Stomach (tissue), 19 donors: ENCODE measurements at places on chromosomes 7 and 10. TPM values are rescaled to one million over a fixed set of nuclear protein-coding genes. Genes with fewer than 3 reads are reported as not detected.
A peak's percentile ranks its signal among the peaks of the same experiment; 100 is the strongest.

- H3K36me3 ChIP-seq = peaks cover 59% of the 10 kb centered on the region
- DNase-seq = no peak
- no peak overlapping the region for H3K4me3 ChIP-seq
- peaks cover 20% of the 10 kb centered on the region for H3K4me1 ChIP-seq
- H3K27ac ChIP-seq = no peak overlapping the region
Observed at GRCh38 chr10:71832967-71833366, 18.1 kb downstream of the PSAP start.

GRCh38 chr7:50603287-50603686 lies 38.1 kb upstream of the DDC start:
- no peaks in the 10 kb centered on the region for H3K27me3 ChIP-seq
- no peak for DNase-seq
- H3K4me3 ChIP-seq = no peak overlapping the region
- no peaks in the 10 kb centered on the region for H3K4me1 ChIP-seq
- H3K36me3 ChIP-seq = peaks cover 68% of the 10 kb centered on the region

- no peak for DNase-seq
- peaks cover 4% of the 10 kb centered on the region for H3K4me1 ChIP-seq
- H3K27me3 ChIP-seq = no peaks in the 10 kb centered on the region
Observed at GRCh38 chr10:131127138-131127589, 184.4 kb downstream of the TCERG1L start.

GRCh38 chr10:68902382-68902781 lies 1.3 kb downstream of the DDX50 start:
- no peaks in the 10 kb centered on the region for H3K27me3 ChIP-seq
- peak overlapping the region; percentile 72 for H3K4me3 ChIP-seq
- H3K36me3 ChIP-seq = peaks cover 2% of the 10 kb centered on the region
- no peak overlapping the region for H3K27ac ChIP-seq
- peaks cover 17% of the 10 kb centered on the region for H3K4me1 ChIP-seq
- DNase-seq = no peak

DNA sequence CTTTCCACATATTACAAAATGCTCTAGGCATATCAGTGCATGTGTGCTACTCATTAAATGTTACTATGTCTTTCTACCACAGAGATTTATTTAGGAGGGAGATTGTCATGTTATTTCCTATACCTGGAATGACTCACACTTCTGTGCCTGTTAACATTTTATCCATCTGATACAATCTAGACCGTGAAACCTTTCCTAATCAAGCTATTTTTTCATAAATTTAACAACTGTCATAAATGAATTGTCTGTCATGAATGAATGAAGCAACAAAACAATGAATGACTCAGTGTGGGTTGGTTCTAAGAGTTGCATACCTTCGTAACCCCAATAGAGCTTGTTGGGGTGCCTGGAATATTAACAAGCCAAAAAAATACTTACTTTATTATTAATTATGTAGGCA lies 554.3 kb downstream of the GRM8 start:
- H3K4me1 ChIP-seq = no peaks in the 10 kb centered on the region
- no peak overlapping the region for H3K4me3 ChIP-seq
- no peaks in the 10 kb centered on the region for H3K36me3 ChIP-seq
- no peak overlapping the region for H3K27ac ChIP-seq
- H3K27me3 ChIP-seq = no peaks in the 10 kb centered on the region

DNA sequence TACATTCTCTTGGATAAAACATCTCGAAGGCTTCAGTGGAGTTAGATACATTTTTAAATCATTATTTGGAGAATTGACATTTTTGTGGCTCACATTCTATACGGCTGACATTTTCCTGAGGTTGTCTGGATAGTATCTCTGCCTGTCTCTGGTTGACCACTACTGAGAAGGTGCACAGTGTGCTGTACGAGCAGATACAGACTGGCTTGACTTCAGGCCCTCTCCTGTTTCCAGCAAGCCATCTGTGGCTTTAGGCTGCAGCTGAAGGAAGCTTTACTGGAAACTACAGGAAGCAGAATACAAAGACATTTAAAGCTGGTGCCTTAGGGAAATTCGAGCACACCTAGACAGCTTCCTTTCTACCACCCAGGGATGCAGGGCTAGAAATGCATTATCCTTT lies 39.3 kb upstream of the RSU1 start:
- no peaks in the 10 kb centered on the region for H3K4me1 ChIP-seq
- no peaks in the 10 kb centered on the region for H3K27me3 ChIP-seq
- DNase-seq = peak; percentile 40
- no peak overlapping the region for H3K27ac ChIP-seq
- no peak overlapping the region for H3K4me3 ChIP-seq

- no peak overlapping the region for H3K27ac ChIP-seq
- peaks cover 98% of the 10 kb centered on the region for H3K36me3 ChIP-seq
- DNase-seq = no peak
Observed at GRCh38 chr7:140456551-140457051, 22.7 kb downstream of the MKRN1 start.

GRCh38 chr10:95789902-95790301 lies 33.9 kb downstream of the ENTPD1 start:
- H3K4me1 ChIP-seq = peaks cover 20% of the 10 kb centered on the region
- H3K27ac ChIP-seq = no peak overlapping the region
- no peak for DNase-seq
- no peaks in the 10 kb centered on the region for H3K36me3 ChIP-seq
- H3K4me3 ChIP-seq = no peak overlapping the region

GRCh38 chr10:85665681-85666080 lies 700.9 kb downstream of the GRID1 start:
- H3K36me3 ChIP-seq = no peaks in the 10 kb centered on the region
- no peak overlapping the region for H3K27ac ChIP-seq
- no peak overlapping the region for H3K4me3 ChIP-seq
- no peak for DNase-seq

GRCh38 chr10:19929506-19930140 lies 113.4 kb downstream of the PLXDC2 start:
- no peak overlapping the region for H3K4me3 ChIP-seq
- peak; percentile 45 for DNase-seq
- no peaks in the 10 kb centered on the region for H3K36me3 ChIP-seq
- no peaks in the 10 kb centered on the region for H3K27me3 ChIP-seq
- H3K27ac ChIP-seq = peak overlapping the region; percentile 52
- no peaks in the 10 kb centered on the region for H3K4me1 ChIP-seq

DNA sequence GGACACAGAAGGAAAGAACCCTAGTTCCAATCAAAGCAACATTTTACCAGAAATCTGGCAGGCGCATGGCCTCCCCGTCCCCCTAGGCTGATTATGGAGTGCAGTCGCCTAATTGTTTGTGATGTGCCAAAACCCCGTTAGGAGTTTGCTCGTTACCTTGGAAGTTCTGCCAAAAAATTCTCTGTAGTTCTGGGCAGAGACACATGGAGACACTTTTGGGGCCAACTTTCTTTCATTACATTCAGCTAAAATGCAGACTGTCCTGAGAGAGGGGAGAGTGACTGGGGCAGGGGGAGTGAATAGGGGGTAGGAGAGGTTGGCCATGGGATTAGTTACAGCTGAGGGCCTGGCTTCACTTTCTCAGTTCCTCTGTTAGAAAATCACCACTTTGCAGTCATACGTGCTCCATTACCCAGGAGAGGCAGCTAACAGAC lies 158.0 kb upstream of the NPVF start:
- peaks cover 71% of the 10 kb centered on the region for H3K4me1 ChIP-seq
- DNase-seq = no peak

DNA sequence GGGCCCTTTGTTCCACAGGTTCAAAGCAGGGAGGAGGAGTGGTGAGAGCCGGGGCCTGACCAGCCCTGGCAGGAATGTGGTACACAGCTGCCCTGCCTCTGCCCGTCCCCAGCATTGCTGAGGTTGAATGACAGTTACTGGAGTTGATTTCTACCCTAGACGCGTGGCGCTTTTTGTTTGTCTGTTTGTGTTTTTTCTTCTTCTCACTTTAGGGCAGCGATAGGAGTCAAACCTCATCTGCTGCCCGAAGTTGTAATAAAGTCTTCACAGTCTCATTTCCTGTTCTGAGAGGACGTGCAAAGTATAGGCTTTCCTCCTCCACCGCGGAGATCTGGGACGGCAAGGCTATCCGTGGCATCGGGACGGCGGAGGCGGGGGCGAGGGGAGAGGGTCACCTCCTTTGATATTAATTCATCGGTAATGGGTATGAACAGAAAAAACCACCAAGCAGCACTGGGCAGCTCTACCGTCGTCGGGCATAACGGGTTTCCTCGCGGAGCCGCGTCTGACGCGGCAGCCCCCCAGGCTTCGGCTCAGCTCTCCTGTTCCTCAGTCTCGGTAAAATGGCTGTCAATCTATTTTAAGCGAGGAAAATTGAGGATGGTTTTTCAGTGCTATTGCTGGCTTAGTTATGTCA lies 160.8 kb downstream of the LRMDA start:
- DNase-seq = no peak
- H3K4me1 ChIP-seq = peaks cover 7% of the 10 kb centered on the region
- H3K4me3 ChIP-seq = no peak overlapping the region

Gene ANKRD7
- not detected for polyA plus RNA-seq

Gene SLC35G1
- 1.8 TPM for polyA plus RNA-seq

Gene HOXA13
- polyA plus RNA-seq = not detected

Gene ASZ1
- polyA plus RNA-seq = not detected

Gene SEMA3E
- 0.19 TPM for polyA plus RNA-seq

Gene ORC5
- 12.1 TPM for polyA plus RNA-seq

Gene AOAH
- 1.6 TPM for polyA plus RNA-seq

Gene CD36
- 5.5 TPM for polyA plus RNA-seq

Gene MLLT10
- polyA plus RNA-seq = 13.7 TPM

Gene PAPOLB
- polyA plus RNA-seq = not detected

Gene NAT16
- polyA plus RNA-seq = not detected
